ENCODE measurements at places on chromosomes 6 and 20. TPM values are rescaled to one million over a fixed set of nuclear protein-coding genes. Genes with fewer than 3 reads are reported as not detected.

DNA sequence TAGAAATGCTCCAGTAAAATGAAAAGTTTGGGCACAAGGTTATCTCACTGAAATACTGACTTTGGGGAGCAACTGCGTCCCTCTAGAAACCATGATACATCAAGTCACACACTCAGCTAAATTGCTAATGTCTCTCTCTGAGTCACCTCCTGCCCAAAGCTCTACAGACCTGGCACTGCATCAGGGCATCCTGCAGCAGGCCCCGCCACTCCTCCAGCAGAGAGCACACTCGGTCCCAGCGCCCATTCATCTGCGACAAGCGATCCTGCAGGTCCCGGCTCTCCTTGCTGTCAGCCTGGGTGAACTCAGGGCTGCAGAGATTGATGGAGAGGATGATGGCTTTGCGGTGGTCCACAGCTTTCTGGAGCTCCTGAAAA is 329.0 kb downstream of the ESR1 start:
- DNase-seq: no peak

GRCh38 chr6:53862662-53863462 is 68.1 kb downstream of the LRRC1 start:
- no peak for DNase-seq

- DNase-seq: no peak
These were observed 62.2 kb downstream of the ARFGEF2 start for GRCh38 chr20:48983423-48984400.

DNA sequence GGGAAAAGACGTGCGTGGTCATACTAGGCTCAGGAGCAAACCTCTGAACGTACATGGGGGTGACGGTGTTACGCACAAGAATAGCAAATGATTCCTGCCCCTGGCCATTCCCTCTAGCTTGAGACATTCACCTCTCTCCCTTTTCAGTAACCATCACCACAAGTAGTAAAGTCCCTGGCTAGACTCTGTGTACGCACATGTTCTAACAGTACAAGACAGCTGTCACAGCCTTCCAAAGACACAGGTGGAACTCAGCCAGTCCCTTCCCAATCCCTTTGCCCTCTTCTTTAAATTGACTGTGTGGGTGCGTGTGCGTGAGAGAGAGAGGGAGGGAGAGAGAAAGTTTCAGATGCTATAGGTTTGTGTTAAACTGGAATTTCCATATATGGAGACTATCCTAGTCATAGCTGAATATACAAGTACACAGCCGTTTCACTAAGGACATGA is 67.3 kb downstream of the LY86 start:
- no peak for DNase-seq

Gene PHACTR1
- total RNA-seq: 12.6 TPM

Gene C6orf163
- 2.0 TPM for total RNA-seq

Gene FAM83C
- total RNA-seq: 0.09 TPM
